ENCODE measurements at places on chromosomes 5 and 9. TPM values are rescaled to one million over a fixed set of nuclear protein-coding genes. Genes with fewer than 3 reads are reported as not detected.

Gene ZNF879
- total RNA-seq: 1.4 TPM

Gene DHFR
- 3.6 TPM for total RNA-seq

Gene TMEM232
- total RNA-seq: 1.0 TPM

Gene SLC22A4
- 3.7 TPM for total RNA-seq

Gene NDUFA8
- 36.6 TPM for total RNA-seq

Gene KIAA1958
- 1.1 TPM for total RNA-seq

Gene KCNT1
- total RNA-seq: not detected

Gene SEMA6A
- 3.2 TPM for total RNA-seq

Gene NDUFAF2
- 45.3 TPM for total RNA-seq

Gene EPB41L4A
- 5.7 TPM for total RNA-seq

Gene NREP
- total RNA-seq: 15.5 TPM

Gene OR13F1
- total RNA-seq: not detected

Gene TAF11L2
- not detected for total RNA-seq

Gene PCDHB12
- total RNA-seq: 0.56 TPM

Gene TAF11L4
- not detected for total RNA-seq

Gene OBP2B
- total RNA-seq: not detected

Gene LCN1
- not detected for total RNA-seq

Gene COL23A1
- total RNA-seq: 0.75 TPM

Gene UGT3A2
- not detected for total RNA-seq

Gene PPP1R2B
- total RNA-seq: not detected

Gene SPINK6
- total RNA-seq: 1.1 TPM

Gene MZB1
- not detected for total RNA-seq

Gene C7
- total RNA-seq: 11,125 TPM

Gene BDP1
- total RNA-seq: 11.1 TPM

Gene PCDHB15
- 1.6 TPM for total RNA-seq

Gene IL7R
- 0.06 TPM for total RNA-seq

Gene CNTNAP3
- total RNA-seq: 0.05 TPM

Gene ZNF300
- 2.6 TPM for total RNA-seq

Gene C9orf153
- not detected for total RNA-seq

Gene KIF24
- 0.78 TPM for total RNA-seq

Gene FRMPD1
- not detected for total RNA-seq

Gene PCDHGB2
- 6.7 TPM for total RNA-seq

Gene SLC6A18
- not detected for total RNA-seq

Gene ALDH1A1
- total RNA-seq: 3.5 TPM

Gene SPATA6L
- total RNA-seq: not detected

Gene REEP2
- 6.6 TPM for total RNA-seq

Gene FOXD4L5
- total RNA-seq: 0.37 TPM

Gene KCNV2
- not detected for total RNA-seq

Gene FOXI1
- not detected for total RNA-seq

Gene CDKN2AIPNL
- total RNA-seq: 15.4 TPM

Gene EXD3
- total RNA-seq: 5.3 TPM

Gene PCDHA11
- not detected for total RNA-seq

Gene DRD1
- total RNA-seq: not detected

Gene SAXO1
- total RNA-seq: 0.20 TPM

Gene TAL2
- total RNA-seq: not detected
